ENCODE measurements at places on chromosomes 3 and 15.

- no peak for DNase-seq
Measured at GRCh38 chr3:33030246-33030645, 66.7 kb downstream of the GLB1 start.

- no peak for DNase-seq
Measured at GRCh38 chr3:7749931-7750695, 751.5 kb upstream of the LMCD1 start.

GRCh38 chr15:45442507-45443135 is 64.3 kb upstream of the GATM start:
- peak; percentile 32 for DNase-seq

DNA sequence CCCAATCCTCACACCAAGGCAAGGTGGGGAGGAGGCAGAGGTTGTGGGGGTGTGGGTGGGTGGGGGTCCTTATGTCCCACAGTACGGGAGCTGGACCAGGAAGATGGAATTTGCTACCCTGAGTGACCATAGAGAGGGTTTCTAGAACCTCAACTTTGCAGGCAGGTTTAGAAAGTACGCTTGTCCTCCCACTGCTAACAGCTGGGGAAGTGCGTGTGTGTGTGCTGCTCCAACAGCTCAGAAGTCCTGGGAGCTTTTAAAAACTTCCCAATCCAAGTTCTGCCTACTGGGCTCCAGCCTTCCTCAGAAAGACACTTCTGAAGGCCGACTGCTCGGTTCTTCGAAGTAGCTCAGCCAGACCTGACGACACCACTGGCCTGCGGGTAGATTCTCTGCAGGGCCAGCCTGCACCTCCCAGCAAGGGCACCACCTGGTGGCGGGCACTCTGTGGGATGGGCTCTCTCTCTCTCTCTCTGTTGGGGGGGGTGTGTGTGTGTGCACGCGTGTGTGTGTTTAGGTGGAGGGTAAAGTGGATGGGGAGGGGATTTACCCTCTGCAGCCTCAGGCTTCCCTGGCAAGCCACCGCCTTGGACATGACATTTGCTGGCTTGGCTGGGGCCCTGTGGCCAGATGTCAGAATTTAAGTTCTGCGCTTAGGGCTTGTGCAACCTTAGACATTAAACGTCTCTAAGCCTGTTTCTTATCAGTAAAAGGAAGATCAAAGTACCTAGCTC is 15.6 kb downstream of the TMEM158 start:
- DNase-seq, result peak; percentile 92

- DNase-seq, result no peak
Measured at GRCh38 chr3:178217479-178217878, 318.8 kb upstream of the KCNMB2 start.

GRCh38 chr3:13069495-13069894 is 3.7 kb downstream of the IQSEC1 start:
- DNase-seq, result no peak

- no peak for DNase-seq
Measured at GRCh38 chr3:150040097-150040496, 69.4 kb upstream of the PFN2 start.

- no peak for DNase-seq
Measured at GRCh38 chr3:38611866-38612265, 37.6 kb downstream of the SCN5A start.

DNA sequence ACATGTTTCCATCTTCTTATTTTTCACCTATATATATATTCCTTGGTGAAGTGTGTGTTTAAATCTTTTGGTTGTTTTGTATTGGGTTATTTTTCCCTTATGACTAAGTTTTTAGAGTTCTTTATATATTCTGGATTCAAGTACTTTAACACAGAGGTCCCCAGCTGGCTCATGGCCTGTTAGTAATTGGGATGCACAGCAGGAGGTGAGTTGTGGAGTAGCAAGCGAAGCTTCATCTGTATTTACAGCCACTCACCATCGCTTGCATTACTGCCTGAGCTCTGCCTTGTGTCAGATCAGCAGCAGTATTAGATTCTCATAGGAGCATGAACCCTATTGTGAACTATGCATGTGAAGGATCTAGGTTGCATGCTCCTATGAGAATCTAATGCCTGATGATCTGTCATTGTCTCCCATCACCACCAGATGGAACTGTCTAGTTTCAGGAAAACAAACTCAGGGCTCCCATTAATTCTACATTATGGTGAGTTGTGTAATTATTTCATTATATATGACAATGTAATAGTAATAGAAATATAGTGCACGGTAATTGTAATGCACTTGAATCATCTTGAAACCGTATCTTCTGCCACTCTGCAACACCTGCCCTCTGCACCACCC is 151.6 kb downstream of the RSRC1 start:
- DNase-seq, result peak; percentile 11

- DNase-seq, result no peak
Measured at GRCh38 chr15:85748176-85748575, 46.5 kb downstream of the KLHL25 start.

- no peak for DNase-seq
Measured at GRCh38 chr3:197175503-197175902, 122.9 kb downstream of the DLG1 start.

GRCh38 chr15:52822475-52822874 is 32.3 kb upstream of the ONECUT1 start:
- peak; percentile 8 for DNase-seq

GRCh38 chr3:50415061-50415460 is 55.7 kb upstream of the TMEM115 start:
- no peak for DNase-seq

All from PC-3 (cell line).